ENCODE measurements at places on chromosomes 6 and 20.

DNA sequence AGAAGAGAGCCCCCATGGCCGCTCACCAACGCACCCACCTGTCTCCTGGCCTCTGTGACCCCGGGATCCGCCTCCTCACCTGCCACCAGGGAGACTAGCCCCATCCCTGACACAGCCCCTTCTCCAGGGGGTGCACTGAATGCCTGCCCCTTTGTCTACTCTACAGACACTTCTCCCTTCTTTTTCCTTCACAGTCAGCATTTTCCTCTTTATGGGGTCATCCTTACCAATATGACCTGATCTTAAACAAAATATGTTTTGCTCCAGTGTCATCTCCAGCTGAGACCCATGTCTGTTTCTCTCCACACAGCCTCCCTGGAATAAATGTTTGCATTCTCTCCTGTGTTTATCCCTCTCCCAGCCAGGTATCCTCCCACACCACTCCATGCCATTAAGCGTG, 14.6 kb upstream of the CCR6 start:
- no peak for DNase-seq

DNA sequence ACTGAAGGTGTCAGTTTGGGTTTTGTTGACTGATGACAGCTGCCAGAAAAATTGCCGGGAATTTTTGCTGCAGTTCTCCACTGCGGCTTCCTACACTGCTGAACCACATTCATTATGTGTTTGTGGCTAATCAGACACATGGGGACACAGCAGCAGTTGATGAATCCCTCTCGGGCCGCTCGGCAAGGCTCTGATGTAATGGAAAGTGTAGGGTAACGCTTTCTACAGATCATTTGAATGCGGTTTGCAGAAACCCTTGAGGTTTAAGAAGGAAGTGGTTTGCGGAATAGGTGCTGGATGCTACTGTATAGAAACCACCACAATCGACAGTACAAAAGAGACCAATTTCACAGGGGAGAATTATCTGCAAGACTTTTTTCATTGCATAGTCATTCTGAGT, 138.7 kb upstream of the SASH1 start:
- no peak for DNase-seq

DNA sequence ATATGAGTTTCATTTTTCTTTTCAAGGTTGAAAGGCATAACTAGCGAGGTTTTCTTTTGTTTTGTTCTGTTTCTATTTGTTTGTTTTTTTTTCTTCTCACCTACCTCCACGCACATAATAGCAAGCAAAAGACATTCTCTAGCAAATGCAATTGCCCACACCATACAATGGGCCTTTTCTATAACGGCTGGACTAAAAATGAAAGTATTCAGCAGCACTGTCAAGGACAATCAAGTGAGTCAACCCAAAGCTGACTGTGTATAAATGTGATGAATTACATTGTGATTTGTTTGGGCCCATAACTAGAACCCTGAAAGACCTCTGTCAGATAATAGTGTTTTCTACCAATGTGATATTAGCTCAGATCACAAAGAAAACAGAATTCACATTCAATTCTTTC, 496.7 kb downstream of the RNF144B start:
- peak; percentile 11 for DNase-seq

GRCh38 chr20:5100684-5101347, 18.9 kb downstream of the PCNA start:
- peak; percentile 83 for DNase-seq

DNA sequence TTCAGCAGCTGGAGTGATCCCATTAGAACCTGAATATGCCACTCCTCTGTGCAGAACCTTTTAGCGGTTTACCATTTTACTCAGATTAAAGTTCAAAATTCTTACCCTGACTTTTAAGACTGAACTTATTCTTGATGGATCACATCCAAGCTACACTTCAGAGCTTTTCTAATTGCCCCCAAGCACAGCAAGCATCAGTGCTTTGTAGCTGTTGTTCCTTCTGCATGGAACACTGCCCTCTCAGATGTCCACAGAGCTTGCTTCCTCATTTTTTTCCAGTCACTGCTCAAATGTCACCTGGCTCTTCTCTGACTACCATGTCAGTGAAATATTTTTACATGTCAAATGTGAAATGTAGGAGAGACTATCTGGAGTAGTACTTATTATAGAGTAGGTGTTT, 1.6 kb upstream of the SLC35B3 start:
- DNase-seq, result no peak

- no peak for DNase-seq
Observed at GRCh38 chr6:93849857-93850256, 430.5 kb upstream of the EPHA7 start.

- no peak for DNase-seq
Observed at GRCh38 chr6:159756508-159756907, 5.3 kb upstream of the ACAT2 start.

- DNase-seq, result no peak
Observed at GRCh38 chr20:2602046-2602735, 50.2 kb upstream of the NOP56 start.

- no peak for DNase-seq
Observed at GRCh38 chr20:57878786-57879424, 169.1 kb upstream of the PMEPA1 start.

GRCh38 chr20:32539026-32539816, 45.9 kb downstream of the NOL4L start:
- DNase-seq, result no peak

GRCh38 chr6:54204921-54205591, 93.8 kb downstream of the MLIP start:
- no peak for DNase-seq

DNA sequence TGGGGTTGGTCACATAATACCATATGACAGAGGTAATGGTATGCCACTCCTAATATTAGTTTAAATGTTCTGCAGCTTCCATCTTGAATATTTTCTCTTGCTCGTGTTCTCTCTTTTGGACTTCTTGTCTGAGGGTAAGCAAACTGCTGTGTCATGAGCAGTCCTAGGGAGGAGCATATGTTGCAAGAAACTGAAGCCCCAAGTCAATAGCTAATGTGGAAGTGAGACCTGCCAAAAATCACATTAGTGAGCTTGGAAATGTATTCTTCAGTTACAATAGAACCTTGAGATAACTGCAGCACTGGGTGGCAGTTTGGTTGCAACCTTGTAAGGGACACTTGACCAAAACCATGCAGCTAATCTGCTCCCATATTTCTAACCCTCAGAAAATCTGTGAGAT, 178.2 kb upstream of the IMPG1 start:
- DNase-seq, result no peak

GRCh38 chr20:51650685-51651134, 108.2 kb upstream of the NFATC2 start:
- DNase-seq, result no peak

- DNase-seq, result no peak
Observed at GRCh38 chr6:154917941-154918340, 77.2 kb upstream of the TIAM2 start.

- DNase-seq, result no peak
Observed at GRCh38 chr20:60060593-60060992, 102.4 kb downstream of the CDH26 start.

GRCh38 chr6:19715167-19715551, 122.0 kb upstream of the ID4 start:
- peak; percentile 41 for DNase-seq

DNA sequence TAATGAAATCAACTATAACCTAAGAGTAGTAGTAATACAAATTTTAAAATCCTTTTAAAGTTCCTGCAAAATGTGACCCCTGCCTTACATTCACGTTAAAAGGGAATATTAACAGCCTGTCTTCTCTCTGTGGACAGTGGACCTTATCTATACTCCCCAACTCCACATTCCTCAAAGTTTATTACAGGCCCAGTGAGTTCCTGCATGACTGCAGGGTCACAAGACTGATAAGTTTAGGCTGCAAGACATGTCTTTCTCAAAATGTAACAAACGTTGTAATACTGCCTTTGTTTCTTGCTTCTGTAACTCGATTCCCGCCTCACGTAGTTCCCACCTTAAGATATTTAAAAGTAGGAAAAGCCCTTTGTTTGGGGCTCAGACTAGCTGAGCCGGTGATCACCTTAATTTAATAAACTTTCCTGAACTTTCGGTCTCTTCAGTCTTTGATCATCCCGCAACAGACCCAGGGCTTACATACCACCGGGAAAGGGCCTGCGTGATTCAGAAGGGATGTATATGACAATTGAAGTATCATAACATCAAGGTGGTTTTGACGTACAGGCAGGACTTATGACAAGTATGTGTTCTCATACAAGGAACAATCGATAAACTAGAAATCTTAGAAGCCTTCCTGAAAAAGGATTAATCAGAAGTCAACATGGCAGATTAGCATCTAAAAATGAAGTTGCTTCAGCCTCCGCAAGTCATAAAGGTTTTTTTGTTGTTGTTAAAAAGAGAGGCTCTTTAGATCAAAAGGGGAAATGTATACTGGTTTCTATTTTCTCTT, 3.0 kb downstream of the IL22RA2 start:
- no peak for DNase-seq

- no peak for DNase-seq
Observed at GRCh38 chr20:34566978-34567891, 8.7 kb downstream of the MAP1LC3A start.

DNA sequence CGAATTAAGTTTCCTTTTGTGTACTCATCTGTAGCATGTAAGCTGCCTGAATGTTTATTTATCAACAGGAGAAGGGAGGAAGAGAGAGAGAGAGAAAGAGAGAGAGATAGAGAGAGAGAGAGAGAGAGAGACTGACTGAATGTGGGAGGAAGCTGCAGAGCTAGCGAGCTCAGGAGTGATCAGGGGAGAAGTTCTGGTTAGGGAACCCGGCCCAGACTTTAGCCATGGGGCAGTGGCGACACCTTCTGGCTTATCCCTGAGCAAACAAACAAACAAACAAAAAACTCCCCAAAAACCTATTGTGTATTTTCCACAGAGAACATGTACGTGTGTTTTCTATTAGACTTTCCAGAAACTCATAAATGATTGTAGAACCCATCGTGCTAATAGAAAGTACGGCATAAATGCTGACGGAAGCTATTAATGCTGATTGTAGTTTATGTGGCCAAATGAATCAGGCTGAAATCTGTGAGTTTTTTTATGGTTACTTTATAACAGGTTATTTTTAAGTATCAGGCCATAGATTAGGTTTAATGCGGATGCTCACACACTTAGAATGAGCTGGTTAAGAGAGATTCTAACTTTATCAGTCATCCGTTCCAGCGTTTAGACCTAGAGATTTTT, 92.8 kb downstream of the CLIC5 start:
- peak; percentile 80 for DNase-seq
